ENCODE measurements at places on chromosomes 6 and 20. TPM values are rescaled to one million over a fixed set of nuclear protein-coding genes. Genes with fewer than 3 reads are reported as not detected.

- no peak for DNase-seq
Measured at GRCh38 chr6:51398793-51399192, 580.1 kb downstream of the TFAP2B start.

Gene SAMD3
- not detected for total RNA-seq

Gene TPBG
- total RNA-seq, result 25.7 TPM

Gene LKAAEAR1
- total RNA-seq, result not detected

DNA sequence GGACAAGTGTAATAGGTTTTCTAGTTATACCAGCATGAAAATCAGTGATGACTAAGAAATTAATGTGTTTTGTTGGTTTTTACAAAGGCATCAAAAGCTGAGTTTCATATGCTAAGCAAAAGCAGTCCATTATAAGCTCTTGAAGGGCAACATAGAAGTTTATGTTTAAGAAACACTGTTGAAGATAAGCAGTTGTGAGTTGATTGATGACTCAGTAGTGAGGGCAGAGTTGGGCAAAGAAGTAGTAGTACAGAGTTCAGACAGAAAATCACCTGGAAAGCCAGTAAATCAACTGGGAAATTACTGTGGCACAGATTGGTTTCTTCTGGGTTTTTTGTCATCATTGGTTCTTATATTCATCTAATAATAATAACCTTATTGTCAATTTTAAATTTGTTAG, 78.0 kb upstream of the SMIM8 start:
- DNase-seq, result no peak

Measured in epithelial cell of proximal tubule (primary cell).